ENCODE measurements at places on chromosomes 2 and 18.

- no peak for DNase-seq
These were observed 33.7 kb downstream of the NRP2 start for GRCh38 chr2:205715831-205716525.

GRCh38 chr18:34965566-34965965, 75.6 kb upstream of the MAPRE2 start:
- no peak for DNase-seq

GRCh38 chr2:239267288-239267951, 133.4 kb downstream of the HDAC4 start:
- peak; percentile 82 for DNase-seq

- no peak for DNase-seq
These were observed 89.8 kb downstream of the HS1BP3 start for GRCh38 chr2:20560891-20561636.

GRCh38 chr2:86019121-86019520, 86.6 kb downstream of the POLR1A start:
- no peak for DNase-seq

DNA sequence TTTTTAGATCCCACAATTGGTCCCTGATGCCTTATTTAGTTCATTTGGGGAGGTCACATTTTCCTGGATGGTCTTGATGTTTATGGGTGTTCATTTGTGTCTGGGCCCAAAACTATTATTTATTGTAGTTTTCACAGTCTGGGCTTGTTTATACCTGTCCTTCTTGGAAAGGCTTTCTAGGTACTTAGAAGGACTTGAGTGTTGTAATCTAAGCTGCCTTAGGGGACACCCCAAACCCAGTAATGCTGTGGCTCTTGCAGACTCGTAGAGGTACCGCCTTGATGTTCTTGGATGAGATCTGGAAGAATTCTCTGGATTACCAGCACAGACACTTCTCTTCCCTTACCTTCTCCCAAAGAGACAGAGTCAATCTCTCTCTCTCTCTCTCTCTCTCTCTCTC, 25.0 kb upstream of the ITSN2 start:
- DNase-seq: no peak

- no peak for DNase-seq
These were observed 116.9 kb downstream of the EPHA4 start for GRCh38 chr2:221455214-221455613.

GRCh38 chr18:33844232-33844631, 266.2 kb downstream of the ASXL3 start:
- no peak for DNase-seq

- no peak for DNase-seq
These were observed 44.5 kb upstream of the MAP4K3 start for GRCh38 chr2:39481611-39482010.

DNA sequence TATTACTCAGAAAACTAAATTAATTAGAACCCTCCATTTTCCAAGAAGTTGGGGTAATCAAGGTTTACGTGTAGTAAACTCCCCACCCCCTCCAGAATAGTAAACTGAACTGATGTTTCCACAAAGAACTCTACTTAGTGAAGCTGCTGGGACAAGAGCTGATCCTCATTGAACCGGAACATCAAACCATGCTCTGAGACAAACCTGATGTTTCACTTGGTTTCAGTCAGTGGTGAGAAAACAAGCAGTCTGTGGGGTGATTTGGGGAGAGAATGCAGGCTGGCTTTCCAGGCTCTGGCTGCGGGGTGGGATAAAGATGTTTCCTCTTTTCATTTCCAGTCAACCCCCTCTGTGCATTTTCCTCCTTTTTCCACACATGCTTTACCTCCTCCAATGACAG, 38.2 kb downstream of the CELF4 start:
- no peak for DNase-seq

- DNase-seq: no peak
These were observed 72.2 kb downstream of the DSC3 start for GRCh38 chr18:30970196-30970816.

DNA sequence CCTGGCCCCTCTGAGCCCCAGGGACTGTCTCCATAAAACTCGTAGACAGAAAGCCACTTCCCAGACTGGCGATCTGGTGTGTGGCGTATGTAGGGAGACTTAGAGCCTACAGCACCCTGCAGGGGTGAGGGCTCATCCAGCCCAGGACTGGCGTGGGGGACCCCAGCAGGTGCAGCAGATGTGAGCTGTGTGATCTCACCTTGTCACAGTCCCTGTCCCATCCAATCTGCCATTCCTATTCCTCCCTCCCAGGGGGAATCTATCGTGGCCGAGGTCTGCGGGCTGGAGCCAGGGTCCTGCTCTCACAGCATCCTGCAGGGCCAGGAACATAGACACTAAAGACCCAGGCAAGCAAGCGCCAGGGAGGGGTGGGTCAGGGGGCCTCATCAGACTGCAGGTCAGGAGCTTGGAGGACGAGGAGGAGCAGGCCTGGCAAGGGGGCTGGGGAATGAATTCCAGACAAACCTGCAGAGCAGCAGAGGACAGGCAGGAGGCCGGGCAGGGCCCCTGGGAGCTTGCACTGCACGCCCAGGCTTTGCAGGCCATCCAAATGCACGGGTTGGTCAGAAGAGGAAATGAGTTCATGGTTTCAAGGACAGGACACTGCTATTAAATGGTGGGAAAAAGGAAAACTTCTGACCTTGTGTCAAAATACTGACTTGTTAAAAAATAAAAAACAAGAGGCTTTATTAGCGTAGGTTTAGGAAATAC, 32.5 kb downstream of the HS6ST1 start:
- DNase-seq: no peak

GRCh38 chr2:71006323-71006722, 11.7 kb upstream of the TEX261 start:
- no peak for DNase-seq

DNA sequence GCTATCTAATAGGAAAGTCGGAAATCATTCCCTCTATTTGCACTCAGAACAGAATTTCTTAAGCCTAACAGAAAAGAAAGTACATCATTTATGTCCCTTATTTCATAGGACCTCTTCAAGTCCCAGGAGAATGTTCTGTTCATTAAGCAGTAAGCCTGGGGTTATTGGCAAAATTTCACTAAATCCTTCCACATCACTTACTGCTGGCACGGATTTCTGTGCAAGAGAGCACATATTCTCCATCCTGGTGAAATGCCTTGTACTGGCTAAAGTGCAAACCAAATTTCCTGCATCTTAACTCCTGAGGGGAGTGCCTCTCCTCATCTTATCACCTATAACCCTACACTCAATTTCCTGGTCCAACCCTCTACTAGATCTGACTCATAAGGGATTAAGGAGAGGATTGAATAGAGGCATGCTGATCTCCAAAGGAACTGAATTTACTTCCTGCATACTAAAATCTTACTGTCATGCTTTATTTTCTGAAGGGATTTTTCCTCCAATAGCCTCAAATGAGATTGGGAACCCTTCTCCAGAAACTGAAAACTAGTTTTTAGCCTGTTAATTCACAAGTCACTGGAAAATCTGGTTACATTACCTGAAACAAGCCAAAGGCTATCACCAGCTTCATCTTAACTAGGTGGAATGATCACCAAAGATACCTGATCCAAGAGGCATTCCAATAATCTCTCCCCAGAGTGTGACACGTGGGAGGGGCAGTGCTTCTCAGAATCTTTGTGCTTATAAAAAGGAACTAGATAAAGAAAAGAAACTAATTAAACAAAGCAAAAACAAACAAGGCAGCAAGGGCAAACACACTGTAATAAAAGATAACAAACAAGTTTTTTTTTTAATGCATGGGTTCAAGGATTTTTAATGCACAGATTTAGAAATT, 311.1 kb downstream of the NR4A2 start:
- no peak for DNase-seq

DNA sequence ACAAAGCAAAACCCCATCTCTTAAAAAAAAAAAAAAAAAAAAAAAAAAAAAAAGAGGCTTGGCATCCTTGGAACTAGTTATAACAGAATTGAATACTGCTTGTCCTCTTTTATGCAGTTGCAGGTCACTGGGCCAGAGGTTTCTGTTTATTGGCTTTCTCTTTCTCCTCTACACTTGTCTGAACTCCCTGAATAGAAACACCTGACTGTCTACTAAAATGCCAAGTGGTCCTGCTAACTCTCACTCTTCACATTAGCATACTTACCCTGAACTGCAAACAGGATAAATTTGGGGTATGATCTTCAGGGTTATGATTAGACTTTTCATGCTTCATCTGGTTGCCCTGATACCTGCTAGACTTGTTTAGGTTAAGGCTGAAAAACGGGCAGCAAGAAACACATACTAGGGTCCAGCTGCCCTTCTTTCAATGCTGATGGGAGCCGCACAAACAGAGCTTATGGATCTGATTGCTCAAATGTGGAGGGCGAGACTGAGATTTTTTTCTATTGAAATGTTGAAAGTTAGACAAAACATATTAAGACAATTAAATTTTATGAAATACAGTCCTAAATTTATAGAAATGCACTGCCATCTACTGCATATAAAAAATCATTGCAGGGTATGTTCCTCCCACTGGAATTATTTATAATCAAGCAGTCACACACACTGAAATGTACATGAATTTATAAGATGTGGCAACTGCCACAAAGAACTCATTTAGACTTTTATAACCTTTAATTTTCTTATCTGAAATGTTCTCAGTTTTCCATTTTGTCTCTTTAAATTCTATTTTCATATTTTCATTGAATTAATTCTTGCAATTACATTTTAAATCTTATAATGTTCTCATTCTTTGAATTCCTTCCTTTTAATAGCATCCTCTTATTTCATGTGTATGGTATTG, 40.8 kb downstream of the GTF3C3 start:
- DNase-seq: no peak

- DNase-seq: no peak
These were observed 1.8 kb upstream of the PCARE start for GRCh38 chr2:29075894-29076705.

Measured in stimulated activated CD8-positive, alpha-beta memory T cell treated with anti-CD3 and anti-CD28 coated beads, Interleukin-7, amount 100 ng/mL, for 1 hour (primary cell).